ENCODE measurements at places on chromosomes 2 and 18.
A peak's percentile ranks its signal among the peaks of the same experiment; 100 is the strongest.

DNA sequence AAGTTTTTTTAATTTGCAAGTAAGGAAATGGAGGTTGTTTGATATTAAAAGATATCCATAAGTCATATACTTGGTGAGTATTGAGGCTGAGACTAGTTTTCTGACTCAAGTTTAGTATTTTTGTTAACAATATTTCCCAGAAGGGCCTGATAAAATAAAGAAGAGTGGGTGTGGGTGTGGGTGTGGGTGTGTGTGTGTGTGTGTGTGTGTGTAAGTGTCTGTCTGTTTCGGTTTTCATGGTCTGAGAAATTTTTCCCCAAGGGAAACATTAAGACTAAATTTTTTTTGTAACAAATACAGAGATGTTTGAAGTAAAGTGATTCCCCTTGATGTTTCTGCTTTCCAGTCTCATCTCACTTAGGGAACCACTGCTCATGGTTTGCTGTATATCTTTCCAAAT, 36.5 kb downstream of the PPM1B start:
- no peaks in the 10 kb centered on the region for H3K4me1 ChIP-seq
- H3K4me3 ChIP-seq, result no peak overlapping the region
- no peak for DNase-seq
- peaks cover 6% of the 10 kb centered on the region for H3K36me3 ChIP-seq

- H3K27ac ChIP-seq, result no peak overlapping the region
- H3K4me1 ChIP-seq, result no peaks in the 10 kb centered on the region
- no peaks in the 10 kb centered on the region for H3K36me3 ChIP-seq
- H3K27me3 ChIP-seq, result no peaks in the 10 kb centered on the region
- H3K4me3 ChIP-seq, result no peak overlapping the region
Observed at GRCh38 chr18:9721893-9722550, 13.9 kb downstream of the RAB31 start.

DNA sequence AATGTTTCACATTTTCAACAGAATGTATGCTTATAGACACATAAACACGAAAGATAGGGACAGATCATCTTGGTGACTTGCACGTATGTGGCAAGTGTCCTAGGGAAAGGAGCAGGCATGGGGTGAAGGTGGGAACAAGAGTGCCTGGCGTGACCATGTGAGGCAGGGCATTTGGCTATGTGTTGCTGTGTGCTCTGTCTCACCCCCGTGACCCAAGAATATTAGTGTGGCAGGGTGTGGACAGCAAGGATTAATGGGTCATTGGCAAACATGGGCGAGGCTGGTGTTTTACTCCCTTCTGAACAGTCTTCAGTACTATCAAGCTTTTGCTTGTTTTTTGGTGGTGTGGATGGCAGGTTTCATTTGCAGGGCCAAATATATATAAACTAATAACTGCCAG, 1.3 kb upstream of the VWA3B start:
- peaks cover 11% of the 10 kb centered on the region for H3K27me3 ChIP-seq
- no peak overlapping the region for H3K27ac ChIP-seq
- peaks cover 17% of the 10 kb centered on the region for H3K4me1 ChIP-seq
- H3K4me3 ChIP-seq, result no peak overlapping the region
- no peaks in the 10 kb centered on the region for H3K36me3 ChIP-seq

DNA sequence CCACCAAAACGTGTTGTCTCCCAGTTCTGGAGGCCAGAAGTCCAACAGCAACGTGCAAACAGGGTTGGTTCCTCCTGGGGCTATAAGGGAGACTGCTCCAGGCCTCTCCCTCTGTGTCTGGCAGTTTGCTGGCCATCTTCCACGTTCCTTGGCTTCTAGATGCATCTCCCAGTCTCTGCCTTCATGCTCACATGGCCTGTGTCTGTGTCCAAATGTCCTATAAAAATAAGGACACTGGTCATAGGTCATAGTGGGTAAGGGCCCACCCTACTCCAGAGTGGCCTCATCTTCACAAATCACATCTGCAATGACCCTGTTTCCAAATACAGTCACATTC, 69.4 kb upstream of the TAF1B start:
- H3K27me3 ChIP-seq, result no peaks in the 10 kb centered on the region
- DNase-seq, result no peak
- H3K36me3 ChIP-seq, result no peaks in the 10 kb centered on the region

DNA sequence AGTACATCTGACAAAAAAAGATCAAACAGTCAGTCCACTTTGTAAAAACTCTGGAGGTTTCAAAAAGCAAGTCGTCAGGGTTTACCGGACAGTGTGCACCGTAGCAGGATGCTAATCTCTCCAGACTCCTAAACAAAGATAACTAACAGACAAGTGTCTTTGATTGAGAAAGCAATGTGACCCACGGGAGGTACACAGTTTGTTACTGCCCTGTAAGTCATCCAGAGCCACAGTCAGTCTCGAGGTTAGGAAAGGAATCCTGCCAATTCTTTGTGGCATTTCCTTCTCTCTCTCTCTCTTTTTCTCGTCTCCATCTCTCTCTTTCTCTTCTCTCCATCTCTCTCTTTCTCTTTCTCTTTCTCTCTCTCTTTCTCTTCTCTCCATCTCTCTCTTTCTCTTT, 42.8 kb downstream of the LRRTM4 start:
- H3K4me1 ChIP-seq, result no peaks in the 10 kb centered on the region
- no peak for DNase-seq
- H3K27me3 ChIP-seq, result no peaks in the 10 kb centered on the region
- H3K4me3 ChIP-seq, result no peak overlapping the region
- H3K36me3 ChIP-seq, result no peaks in the 10 kb centered on the region

DNA sequence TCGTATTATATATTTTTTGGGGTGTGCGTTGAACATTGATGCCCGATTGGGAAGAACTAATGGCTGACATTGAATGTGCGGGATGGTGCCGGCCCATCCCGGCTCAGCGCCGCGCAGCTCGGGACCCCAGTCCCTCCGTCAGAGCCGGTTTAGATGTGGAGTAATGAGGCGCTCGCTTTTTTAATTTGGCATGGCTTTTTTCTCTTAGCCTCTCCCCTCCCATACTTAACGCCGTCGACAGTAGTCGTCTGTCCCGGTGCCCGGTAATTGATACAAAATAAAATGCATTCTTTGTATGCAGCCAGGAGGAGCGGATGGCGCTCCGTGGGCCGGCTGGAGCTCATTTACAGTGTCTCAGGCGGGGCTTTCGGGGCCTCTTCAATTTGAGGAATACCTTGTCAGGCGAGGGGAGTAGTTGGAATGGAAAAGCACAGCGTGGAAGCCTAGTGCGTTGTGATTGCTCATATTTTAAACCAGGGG, 209.2 kb downstream of the GBX2 start:
- no peaks in the 10 kb centered on the region for H3K4me1 ChIP-seq
- no peak for DNase-seq
- no peak overlapping the region for H3K4me3 ChIP-seq
- no peaks in the 10 kb centered on the region for H3K27me3 ChIP-seq
- peaks cover 20% of the 10 kb centered on the region for H3K36me3 ChIP-seq

DNA sequence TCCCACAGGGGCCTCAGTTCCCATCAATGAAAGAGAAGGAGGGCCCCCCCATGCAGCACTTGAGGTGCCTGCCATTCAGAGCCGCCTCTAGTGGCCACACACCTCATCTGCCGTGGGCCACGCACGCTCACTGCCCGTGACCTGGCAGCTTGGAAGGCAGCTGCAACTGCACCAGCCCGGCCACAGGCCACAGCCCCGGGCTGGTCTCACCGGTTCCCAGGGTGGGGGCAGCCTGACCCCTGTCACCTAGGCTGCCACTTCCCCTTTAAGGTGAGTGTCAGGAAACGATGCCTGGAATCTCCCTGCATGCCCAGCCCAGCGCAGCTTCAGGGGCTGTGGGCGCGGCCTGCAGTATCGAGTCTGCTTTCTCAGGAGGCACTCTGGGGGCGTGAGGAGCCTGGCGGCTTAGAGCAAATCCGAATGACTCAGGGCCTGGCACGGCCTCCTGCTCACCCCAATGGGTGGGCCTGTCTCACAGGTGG, 2.6 kb downstream of the MAB21L4 start:
- H3K27ac ChIP-seq, result no peak overlapping the region
- no peaks in the 10 kb centered on the region for H3K36me3 ChIP-seq
- H3K27me3 ChIP-seq, result no peaks in the 10 kb centered on the region

DNA sequence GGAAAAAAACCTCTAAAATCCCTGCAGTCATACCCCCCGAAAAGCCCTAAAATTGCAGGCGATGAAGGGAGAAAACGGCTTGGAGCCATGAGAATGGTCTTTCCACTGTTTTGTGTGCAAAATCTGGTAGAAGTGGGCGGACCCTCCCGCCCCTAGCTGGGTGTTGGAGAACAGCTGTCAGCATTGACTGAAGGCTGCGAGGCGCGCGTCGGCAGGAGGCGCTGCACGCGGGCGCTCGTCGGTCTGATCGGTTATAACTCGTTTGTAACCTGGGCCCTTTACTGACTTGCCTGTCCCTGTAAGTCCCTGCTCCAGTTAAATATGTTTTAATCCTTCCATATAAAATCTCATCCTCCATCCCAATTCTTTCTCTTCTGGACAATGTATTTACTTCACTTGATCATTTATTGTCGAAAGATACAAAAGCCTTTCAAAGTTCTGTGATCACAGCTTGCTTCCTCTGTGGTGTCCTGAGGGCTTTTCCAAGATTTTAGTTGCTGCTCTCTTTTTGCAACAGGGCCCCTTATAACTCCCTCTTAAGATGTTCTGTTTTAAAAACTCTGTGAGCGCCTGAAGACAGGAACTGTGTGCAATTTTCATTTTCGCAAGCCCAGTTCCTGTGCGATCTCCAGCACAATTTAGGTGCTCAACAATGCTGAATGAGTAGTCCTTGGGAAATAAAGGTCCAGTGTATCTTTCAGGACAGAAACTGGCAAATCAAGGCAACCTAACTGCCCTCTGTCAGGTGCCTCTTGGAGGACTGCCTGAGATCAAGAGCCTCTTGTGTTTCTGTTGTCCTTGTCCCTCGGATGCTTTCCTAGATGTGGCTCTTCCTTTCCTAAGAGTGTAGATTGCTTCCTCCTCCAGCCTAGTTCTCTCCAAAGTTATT, 918 bp upstream of the HNRNPLL start:
- H3K27ac ChIP-seq, result peak overlapping the region; percentile 96
- H3K4me1 ChIP-seq, result peaks cover 2% of the 10 kb centered on the region
- peak; percentile 84 for DNase-seq
- no peaks in the 10 kb centered on the region for H3K27me3 ChIP-seq
- H3K4me3 ChIP-seq, result peak overlapping the region; percentile 75
- no peaks in the 10 kb centered on the region for H3K36me3 ChIP-seq

GRCh38 chr18:67074309-67074708, 442.2 kb downstream of the DSEL start:
- no peaks in the 10 kb centered on the region for H3K27me3 ChIP-seq
- DNase-seq, result peak; percentile 30
- no peaks in the 10 kb centered on the region for H3K36me3 ChIP-seq
- no peak overlapping the region for H3K27ac ChIP-seq
- no peak overlapping the region for H3K4me3 ChIP-seq
- H3K4me1 ChIP-seq, result no peaks in the 10 kb centered on the region

DNA sequence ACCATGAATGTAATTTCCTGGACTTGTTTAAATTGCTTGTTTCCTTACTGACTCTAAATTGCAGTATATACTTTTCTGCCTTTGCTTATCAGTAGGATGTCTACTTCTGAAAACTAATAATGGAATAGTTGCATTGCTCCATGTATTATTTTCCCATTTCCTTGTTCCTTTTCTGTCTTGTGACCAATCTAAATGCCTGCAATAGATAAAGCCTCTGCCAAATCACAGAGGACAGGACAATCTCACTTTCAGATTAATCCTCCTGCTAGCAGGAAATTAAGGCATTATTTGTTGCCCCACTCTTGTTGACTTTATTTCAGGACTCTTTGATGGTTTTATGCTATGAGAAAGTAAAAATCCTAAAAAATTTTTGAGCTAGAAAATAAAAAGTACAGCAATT, 4.7 kb upstream of the ESCO1 start:
- H3K36me3 ChIP-seq, result no peaks in the 10 kb centered on the region
- H3K4me3 ChIP-seq, result no peak overlapping the region
- H3K4me1 ChIP-seq, result no peaks in the 10 kb centered on the region
- H3K27ac ChIP-seq, result no peak overlapping the region
- no peak for DNase-seq
- no peaks in the 10 kb centered on the region for H3K27me3 ChIP-seq

GRCh38 chr2:234722176-234722575, 225.3 kb upstream of the ARL4C start:
- no peaks in the 10 kb centered on the region for H3K36me3 ChIP-seq
- DNase-seq, result no peak
- H3K27ac ChIP-seq, result no peak overlapping the region
- H3K4me1 ChIP-seq, result no peaks in the 10 kb centered on the region

DNA sequence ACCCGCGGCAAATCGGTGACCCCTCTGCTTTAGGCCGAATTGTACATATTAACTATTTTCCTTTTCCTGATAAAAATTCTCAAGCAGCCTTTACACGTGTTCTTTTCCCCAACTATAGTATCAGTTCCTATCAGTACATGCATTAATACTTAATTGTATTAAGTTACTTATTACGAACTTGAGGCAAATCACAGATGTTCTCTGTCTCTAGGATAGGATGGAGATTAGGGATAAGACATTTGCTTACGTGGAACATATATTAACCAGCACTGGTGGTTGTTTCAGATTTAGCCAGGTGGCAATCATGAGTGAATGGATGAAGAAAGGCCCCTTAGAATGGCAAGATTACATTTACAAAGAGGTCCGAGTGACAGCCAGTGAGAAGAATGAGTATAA, 675 bp downstream of the GEMIN6 start:
- no peaks in the 10 kb centered on the region for H3K27me3 ChIP-seq
- no peak for DNase-seq
- H3K4me3 ChIP-seq, result peak overlapping the region; percentile 79
- H3K36me3 ChIP-seq, result peaks cover 11% of the 10 kb centered on the region

- no peak overlapping the region for H3K4me3 ChIP-seq
- H3K27me3 ChIP-seq, result no peaks in the 10 kb centered on the region
- no peaks in the 10 kb centered on the region for H3K36me3 ChIP-seq
- no peaks in the 10 kb centered on the region for H3K4me1 ChIP-seq
- H3K27ac ChIP-seq, result no peak overlapping the region
Observed at GRCh38 chr18:71238974-71239624, 950.3 kb downstream of the SOCS6 start.

DNA sequence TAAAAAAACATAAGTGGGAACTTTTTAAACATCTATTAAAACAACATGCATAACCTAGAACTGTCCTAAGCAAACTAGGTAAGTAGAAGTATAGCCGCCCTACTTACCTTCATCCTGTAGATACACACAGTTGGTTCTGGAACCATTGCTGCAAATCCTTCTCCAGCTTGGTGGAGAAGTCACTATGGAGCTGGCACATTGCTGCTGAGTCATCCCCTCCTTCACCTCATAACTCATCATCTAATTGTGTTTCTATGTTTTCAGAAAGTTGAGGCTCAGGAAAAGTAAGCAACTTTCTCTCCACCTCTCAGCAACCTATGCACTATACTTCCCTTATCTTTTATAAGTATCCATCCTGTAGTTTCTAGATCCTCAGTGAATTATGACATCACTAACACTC, 269.8 kb upstream of the MMADHC start:
- H3K27ac ChIP-seq, result no peak overlapping the region
- H3K36me3 ChIP-seq, result no peaks in the 10 kb centered on the region
- H3K4me3 ChIP-seq, result no peak overlapping the region
- DNase-seq, result no peak
- no peaks in the 10 kb centered on the region for H3K27me3 ChIP-seq
- H3K4me1 ChIP-seq, result no peaks in the 10 kb centered on the region

- no peak overlapping the region for H3K27ac ChIP-seq
- H3K4me3 ChIP-seq, result no peak overlapping the region
- H3K4me1 ChIP-seq, result peaks cover 16% of the 10 kb centered on the region
- H3K36me3 ChIP-seq, result no peaks in the 10 kb centered on the region
- no peak for DNase-seq
Observed at GRCh38 chr2:191167766-191168165, 17.0 kb upstream of the STAT4 start.

GRCh38 chr18:42474577-42474976, 519.5 kb downstream of the PIK3C3 start:
- no peak overlapping the region for H3K4me3 ChIP-seq
- H3K36me3 ChIP-seq, result no peaks in the 10 kb centered on the region
- no peak overlapping the region for H3K27ac ChIP-seq

- H3K36me3 ChIP-seq, result no peaks in the 10 kb centered on the region
- no peak for DNase-seq
- H3K4me3 ChIP-seq, result no peak overlapping the region
- no peaks in the 10 kb centered on the region for H3K27me3 ChIP-seq
- peaks cover 4% of the 10 kb centered on the region for H3K4me1 ChIP-seq
Observed at GRCh38 chr2:190177249-190178040, 114.9 kb upstream of the MSTN start.

Data from large intestine (tissue), 12 donors.